ENCODE measurements at places on chromosomes 13 and 19.

- DNase-seq: no peak
Measured at GRCh38 chr13:28474491-28475134, 20.3 kb downstream of the FLT1 start.

GRCh38 chr13:27007166-27007565, 164.4 kb downstream of the USP12 start:
- DNase-seq: no peak

DNA sequence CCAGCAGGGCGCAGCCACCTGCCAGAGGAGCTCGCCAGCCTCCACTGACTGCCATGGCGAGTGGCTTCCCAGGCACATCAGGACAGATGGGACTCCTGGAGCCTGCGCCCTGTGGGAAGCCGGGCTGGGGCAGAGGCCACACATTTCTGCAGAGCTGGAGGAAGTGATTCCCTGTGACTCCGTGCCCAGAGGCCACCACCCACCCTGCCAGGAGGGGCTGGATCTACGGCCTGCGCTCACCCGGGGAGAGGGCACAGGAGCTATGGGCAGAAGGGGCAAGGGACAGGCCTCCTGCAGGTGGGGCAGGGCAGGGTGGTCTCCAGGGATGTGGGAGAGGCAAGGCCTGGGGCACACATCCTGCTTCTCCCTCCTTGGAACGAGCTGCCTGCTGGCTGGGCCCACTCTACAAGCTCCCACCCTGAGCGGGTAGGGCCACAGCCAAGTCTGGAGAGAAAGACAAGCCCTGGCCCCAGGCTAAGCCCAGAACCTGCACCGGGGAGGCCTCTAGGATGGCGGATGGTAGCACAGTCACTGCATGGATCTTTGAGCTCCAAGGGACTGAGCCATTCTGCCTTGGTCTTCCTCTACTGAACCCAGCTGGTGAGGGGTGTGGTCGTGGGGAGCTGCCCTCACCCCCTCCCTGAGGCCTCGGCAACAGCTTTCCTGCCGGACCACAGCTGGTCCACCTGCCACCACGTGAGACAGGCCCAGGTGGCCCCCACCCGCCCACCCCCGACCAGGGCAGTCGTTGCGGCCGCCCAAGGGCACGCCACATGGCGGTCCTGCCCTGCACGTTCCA, 40.6 kb downstream of the CEBPG start:
- DNase-seq: no peak

GRCh38 chr19:1699998-1700732, 47.8 kb upstream of the TCF3 start:
- DNase-seq: no peak

DNA sequence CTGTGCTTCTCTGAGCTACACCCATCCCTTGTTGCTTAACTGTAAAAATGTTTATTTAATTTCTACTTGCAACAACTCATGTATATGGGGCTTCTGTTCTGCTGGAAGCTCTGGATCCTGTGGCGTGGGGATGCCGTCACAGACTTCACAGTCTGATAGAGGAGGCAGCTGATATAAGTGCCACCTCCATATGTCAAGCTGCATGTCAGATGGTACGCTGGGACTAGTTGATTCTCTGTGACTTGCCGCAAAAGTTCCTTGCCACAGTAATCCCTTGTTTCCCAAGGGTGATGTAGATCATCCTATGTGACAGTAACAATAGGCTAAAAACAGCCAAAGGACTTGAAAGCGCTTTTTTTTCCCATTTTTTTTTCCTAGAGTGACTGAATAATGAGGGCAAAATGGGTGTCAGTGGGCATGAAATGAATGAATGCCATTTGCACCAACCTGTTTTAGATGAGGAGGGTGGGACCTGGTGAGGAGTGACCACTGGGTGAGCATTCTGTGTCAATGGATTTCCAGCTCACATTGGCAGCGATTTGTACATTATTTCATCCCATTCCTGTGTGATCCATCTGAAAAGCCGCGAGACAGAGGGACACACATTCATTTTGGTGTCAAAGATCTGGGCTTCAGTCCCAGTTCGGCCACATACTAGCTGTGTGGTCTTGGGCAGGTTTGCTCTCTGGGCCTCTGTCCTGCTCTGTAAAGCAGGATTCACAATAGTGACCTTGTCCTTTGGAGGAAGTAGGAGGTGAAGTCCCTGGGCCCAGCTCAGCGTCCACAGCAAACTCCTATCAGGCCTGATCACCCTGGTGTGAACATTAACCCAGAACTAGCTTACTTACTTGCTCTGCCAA, 88.9 kb upstream of the RNF113B start:
- DNase-seq: no peak

GRCh38 chr13:109874484-109875454, 88.4 kb upstream of the IRS2 start:
- DNase-seq: peak; percentile 22

DNA sequence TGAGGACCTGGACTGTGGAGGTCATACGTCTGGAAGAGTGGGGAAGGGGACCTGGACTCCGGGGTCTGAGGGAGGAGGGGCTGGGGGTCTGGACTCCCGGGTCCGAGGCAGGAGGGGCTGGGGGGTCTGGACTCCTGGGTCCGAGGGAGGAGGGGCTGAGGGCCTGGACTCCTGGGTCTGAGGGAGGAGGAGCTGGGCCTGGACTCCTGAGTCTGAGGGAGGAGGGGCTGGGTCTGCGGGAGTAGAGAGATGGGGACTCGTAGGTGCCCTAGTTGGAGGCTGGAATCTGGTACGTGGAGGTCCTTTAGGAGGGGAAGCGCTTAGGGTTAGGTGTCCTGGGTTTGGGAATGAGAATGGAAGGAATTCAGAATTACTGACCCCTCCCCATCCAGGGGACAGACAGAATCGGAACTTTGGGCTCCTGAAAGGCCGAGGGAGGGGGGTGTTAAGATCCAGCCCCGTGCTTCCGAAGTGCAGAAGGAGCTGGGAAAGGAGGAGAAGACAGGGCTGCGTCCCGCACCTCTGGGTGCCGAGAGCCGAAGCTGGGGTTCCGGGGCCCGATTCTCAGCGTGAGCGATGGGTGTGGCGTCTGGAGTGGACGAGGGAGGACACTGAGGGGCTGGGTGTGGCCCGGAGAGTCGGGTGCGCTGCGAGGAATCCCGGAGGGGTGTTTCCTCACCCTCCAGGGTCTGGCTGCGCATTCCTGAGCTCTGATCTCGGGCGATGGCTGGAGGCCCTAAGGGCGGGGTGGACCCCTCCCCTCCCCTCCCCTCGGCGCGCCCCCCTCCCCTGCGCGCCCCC, 608 bp downstream of the MYADM start:
- DNase-seq: no peak

DNA sequence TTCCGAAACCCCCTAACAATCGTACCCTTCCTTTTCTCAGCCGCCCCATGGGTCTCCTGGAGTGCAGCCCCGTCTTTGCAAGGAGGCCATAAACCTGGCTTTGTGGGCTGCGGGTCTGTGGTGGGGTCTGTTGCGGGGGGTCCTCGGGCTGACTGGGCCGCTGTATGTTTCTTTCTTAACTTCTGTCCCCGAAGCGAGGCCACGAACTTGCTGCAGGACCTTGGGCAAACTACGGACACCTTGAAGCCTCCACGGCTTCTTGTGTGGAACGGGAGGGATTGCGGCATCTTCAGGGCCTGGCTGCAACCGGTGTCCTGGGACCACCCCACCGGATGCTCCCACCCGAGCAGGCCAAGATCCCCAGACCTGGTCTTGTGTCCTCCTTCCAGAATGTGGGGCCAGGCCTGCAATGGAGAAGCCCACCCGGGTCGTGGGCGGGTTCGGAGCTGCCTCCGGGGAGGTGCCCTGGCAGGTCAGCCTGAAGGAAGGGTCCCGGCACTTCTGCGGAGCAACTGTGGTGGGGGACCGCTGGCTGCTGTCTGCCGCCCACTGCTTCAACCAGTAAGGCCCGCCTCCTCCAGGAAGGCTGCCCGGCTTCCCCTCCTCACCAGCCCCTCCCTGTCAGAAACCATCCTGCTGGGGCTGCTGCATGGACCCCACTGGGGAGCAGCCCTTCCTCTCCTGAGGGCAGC, 12.0 kb downstream of the TIMM13 start:
- DNase-seq: no peak

DNA sequence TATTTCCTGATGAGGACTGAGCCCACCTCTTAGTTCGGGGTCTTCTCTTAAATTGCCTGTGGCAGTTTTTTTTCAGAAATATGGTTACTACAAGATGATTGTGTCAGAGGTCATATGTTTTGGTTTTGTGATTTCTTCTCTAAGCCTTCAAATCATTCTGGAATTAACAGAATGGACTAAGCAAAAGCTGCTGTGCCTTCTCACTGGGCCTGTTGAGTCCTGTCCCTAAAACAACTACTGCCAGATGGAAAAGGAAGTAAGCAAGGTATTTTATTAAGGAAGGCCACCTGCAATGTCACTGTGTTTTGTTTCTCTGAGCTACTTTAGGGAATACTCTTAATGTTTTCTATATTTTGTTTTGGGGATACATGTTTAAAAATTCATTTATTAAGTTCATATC, 470.8 kb downstream of the PCDH20 start:
- no peak for DNase-seq

DNA sequence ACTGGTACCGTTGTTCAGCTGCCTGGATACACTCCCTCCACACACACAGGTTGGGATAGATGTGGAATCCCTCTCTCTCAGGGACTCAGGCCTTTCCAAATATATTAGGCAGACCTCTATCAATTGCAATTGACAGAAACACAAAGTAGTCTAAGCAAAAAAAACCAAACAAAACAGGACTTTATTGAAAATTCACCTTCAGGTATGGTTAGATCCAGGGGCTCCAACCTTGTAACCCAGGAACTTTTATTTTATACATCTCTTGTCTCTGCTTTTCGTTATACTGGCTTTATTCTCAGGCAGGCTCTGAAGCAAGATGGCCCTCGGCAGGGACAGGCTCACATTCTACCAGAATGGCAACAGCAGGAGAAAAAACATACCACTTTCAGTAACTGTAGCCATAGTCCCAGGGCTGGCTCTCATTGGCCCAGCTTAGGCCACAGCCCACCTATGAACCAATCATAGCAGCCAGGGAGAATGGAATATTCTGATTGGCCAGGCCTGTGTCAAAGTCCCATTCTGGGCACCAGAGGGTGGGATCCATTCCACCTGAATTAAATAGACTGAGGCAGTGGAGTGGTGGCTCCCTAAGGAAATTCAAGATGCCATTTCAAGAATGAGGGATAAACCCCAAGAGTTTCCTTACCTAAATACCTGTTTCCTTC, 13.1 kb upstream of the CEACAM19 start:
- no peak for DNase-seq

DNA sequence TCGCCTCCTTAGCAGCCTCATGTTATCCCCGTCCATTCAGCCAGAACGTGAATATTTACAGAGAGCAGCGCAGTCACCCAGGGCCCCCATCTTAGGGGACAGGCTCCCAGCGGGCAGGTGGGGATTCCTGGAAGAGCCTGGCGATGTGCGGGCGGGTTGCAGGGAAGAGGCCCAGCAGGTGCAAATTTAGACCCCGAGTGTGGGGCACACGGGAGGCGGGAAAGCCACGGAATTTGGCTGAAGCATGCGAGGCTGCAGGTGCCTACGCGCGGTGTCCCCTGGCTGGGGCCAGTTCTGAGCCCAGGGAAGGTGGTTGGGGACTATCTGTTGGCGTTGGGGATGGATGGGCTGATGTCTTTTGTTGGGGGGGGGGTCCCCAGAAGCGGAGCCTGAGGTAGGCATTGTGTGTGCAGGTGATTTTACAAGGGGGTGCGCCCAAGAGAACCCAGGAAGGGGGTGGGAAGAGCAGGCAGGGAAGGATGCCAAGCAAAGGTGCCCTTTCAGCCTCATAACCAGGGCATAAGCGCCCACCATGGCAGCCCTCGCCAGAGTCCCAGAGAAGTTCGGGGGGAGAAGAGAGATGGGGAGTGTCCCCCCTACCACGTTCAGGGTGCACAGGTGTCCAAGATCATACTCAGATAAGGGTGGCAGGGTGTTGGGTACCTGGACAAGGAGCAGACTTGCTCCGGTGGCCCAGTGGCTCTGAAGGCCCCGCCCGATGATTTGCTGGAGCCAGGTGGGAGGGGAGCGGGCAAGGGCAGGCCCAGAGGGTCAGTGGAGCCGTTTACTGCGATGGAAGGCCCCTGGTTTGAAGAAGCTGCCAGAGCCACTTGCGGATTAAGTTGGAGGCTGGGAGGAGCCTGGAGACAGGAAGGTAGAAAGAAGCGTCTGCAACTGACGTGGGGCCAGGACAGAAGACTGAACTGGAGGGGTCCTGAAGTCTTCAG, 1.2 kb downstream of the TPGS1 start:
- no peak for DNase-seq

DNA sequence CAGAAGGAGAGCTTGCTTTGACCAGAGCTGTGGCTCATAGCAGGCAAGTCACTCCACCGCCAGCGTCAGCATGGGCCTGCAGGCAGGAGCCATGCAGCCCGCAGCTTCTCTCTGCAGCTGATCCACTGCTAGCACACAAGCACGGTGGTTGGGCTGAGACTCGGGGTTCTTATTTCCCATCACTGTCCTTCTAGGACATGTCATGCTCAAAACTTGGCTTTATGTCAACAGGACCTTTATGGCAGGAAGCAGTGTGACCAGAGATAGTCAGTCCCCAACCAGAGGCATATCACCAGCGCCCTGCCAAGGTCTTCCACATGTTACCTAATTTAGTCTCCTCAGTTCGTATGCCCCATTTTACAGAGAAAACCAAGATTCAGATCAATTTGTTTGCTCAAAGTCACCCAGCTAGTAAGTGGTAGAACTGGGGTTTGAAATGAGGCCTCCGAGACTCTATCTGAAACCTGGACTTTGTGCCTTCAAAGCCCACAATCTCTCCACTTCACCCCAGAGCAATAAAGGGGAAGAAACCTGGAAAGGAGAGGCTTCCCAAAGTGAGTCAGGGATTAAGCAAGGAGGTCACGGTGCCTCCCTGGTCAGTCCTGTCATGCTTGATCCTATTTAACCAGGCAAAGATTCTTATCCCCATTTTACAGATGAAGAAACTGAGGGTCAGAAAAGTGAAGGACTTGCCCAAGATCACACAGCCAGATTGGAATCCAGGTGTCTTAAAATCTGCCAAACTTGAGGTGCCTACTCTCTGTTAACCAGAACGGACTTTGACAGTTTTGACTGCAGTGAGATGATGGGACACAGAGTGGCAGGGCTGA, 5.1 kb downstream of the TMEM272 start:
- no peak for DNase-seq

- no peak for DNase-seq
Measured at GRCh38 chr19:20276011-20276731, 109.2 kb downstream of the ZNF486 start.

GRCh38 chr13:46526100-46526735, 26.8 kb upstream of the LRCH1 start:
- DNase-seq: no peak

GRCh38 chr13:43822969-43823368, 36.2 kb upstream of the ENOX1 start:
- DNase-seq: no peak

Data from BJ (cell line).